ENCODE measurements at places on chromosomes 6 and 20.

DNA sequence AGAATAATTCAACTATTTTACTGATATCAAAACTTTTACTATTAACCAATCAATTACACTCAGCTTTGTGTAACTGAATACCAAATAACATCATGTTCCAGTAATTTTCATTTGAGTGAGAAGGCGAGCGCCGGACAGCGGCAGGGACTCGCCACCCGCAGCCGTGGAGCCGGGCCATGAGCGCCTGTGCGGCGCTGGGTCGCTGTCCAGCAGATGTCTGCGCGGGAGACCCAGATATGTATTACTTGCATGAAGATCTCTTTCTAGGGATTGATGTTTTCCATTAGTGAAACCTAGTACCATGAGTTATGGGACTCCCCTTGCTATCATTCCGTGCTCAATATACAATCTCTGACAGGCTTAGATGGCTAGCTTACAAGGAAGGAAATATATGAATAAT is 245.1 kb upstream of the PRSS16 start:
- DNase-seq = no peak

DNA sequence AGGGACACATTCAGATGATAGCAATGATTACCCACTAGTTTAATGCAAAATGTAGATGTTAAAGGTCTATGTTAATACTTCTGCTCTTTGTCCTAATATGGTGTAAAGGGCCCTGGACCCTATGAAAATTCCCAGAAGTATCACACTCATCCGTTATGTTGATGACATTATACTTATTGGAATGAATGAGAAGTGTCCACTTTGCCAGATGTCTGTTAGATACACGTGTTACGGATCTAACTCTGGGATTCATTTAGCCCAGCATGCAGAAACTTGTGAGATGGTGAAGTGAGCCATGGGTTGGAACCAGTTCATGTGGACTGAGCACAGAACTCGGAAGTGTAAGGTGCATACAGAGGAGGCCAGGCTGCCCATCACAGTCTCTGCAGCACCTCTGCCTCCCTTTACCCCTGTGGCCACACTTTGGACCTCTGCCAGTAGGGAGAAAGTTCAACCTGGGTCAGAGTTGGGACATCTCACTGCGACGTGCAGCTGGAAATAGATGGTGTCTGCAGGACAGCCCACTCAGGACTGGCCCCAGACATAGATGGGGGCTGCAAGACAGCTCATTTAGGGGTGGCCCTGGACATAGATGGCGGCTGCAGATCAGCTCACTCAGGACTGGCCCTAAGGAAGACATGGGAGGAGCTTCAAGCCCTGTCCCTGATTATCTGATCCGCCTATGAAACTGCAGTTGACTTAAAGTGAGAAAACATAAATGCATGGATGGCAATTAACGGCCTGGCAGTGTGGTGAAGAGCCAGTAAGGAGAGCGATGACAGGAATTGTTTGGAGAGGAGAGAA is 71.2 kb upstream of the THBS2 start:
- no peak for DNase-seq

DNA sequence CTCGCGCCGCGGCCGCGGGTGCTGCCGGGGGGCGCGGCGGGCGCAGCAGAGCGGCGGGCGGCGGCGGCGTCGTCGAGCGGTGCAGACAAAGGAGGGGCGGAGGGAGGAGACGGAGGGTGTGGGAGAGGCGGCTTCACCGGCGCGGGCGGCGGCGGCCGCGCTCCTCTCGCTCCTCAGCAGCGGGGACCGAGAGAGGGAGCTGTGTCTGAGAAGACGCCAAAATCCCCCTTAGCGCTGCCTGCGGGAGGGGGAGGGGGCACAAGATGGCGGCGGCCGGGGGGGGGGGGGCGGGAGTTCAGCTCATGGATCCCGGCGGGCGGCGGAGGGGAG is 296 bp downstream of the ADNP start:
- DNase-seq = no peak

- DNase-seq = no peak
These were observed 6.5 kb upstream of the ROS1 start for GRCh38 chr6:117432273-117432672.

- DNase-seq = peak; percentile 1
These were observed 164.9 kb upstream of the RREB1 start for GRCh38 chr6:6942831-6943230.
